ENCODE measurements at places on chromosomes 11 and 22.

DNA sequence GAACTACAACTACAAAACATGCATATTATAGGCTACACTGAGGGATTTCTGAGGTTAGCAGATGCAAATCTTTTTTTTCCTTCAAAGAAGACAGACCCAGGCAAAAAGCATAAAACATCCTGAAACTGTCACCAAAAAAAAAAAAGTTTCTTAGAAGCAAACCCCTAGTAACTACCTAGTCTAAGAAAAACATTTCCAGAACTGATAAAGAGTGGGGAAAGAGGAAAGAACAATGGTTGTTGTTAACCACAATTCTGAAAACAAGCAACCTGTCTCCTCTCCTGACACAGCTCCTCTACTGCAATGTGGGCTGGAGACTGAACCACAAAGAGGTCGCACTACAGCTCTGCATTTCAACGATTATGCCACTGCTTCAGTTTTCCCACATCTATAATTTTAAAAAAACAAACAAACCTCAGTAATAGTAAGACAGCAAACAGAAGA lies 15.0 kb downstream of the DENND5A start:
- DNase-seq = no peak

GRCh38 chr22:35547987-35548721 lies 7.5 kb downstream of the RASD2 start:
- DNase-seq = no peak

DNA sequence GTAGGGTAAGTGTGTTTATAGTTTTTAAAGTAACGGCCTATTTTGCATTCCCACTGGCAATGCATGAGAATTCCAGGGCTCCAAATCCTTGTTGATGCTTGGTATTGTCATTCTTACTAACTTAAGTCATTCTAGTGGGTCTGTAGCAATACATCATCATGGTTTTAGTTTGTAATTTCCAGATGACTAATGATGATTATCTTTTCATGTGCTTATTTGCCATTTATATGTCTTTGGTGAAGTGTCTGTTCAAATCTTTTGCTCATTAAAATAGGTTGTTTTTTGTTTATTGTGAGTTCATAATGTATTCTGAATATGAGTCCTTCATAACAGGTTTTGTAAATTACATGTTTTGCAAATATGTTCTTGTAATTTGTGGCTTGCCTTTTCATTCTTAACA lies 31.2 kb downstream of the MTMR3 start:
- DNase-seq = no peak

GRCh38 chr22:46088541-46089311 lies 61.6 kb upstream of the PPARA start:
- DNase-seq = no peak

- no peak for DNase-seq
Measured at GRCh38 chr11:120707663-120708062, 196.1 kb downstream of the GRIK4 start.

GRCh38 chr11:82995235-82995634 lies 76.5 kb downstream of the RAB30 start:
- DNase-seq = no peak

DNA sequence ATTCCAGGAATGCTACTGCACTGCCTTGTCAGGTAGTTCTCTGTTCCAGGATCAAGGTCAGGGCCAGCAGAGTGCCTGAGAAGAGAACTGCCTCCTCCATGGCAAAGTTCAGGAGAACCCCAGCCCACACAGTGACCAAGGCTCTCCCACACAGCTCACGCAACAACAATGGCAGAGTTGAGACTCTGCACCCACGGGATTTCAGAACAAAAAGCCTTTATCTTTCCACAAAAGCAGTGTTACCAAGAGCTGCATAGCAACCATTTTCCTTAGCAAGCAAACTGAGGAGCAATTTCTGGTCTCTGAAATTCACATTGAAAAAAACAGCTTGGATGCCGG lies 11.1 kb downstream of the PLAAT3 start:
- no peak for DNase-seq

GRCh38 chr11:68806931-68807844 lies 34.5 kb downstream of the CPT1A start:
- no peak for DNase-seq

GRCh38 chr11:123231256-123231655 lies 36.2 kb upstream of the CLMP start:
- DNase-seq = no peak

- no peak for DNase-seq
Measured at GRCh38 chr22:47335460-47335859, 573.0 kb downstream of the TBC1D22A start.

DNA sequence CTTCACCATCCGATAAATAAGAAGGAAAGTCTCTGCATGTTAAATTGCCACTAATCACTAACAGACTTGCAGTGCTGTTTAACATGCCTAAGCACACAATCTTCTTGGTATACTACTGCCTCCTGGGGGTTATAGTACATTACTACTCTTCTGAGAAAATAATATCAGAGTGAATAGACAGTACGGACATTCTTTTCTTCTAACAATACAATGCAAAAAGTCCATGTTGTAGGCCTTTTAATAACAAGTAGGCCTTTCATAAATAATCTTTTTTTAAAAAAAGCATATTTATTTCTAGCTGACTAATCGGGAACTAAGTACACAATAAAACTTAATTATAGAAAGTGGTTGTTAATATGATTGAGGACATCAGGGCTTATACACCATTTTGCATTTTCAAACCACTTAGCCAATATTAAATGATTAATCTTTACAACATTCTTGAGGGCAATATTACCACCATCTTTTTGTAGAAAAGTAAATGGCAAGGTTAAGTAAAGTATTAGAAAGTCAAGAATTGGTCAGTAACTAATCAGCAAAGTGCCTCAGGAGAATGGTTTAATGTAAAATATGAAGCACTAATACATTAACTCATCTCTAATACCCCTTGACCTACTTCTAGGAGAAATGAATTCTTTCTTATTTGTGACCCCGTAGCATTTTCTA lies 84.7 kb downstream of the TTC28 start:
- DNase-seq = no peak

GRCh38 chr22:24037851-24038765 lies 27.0 kb downstream of the CABIN1 start:
- DNase-seq = no peak

DNA sequence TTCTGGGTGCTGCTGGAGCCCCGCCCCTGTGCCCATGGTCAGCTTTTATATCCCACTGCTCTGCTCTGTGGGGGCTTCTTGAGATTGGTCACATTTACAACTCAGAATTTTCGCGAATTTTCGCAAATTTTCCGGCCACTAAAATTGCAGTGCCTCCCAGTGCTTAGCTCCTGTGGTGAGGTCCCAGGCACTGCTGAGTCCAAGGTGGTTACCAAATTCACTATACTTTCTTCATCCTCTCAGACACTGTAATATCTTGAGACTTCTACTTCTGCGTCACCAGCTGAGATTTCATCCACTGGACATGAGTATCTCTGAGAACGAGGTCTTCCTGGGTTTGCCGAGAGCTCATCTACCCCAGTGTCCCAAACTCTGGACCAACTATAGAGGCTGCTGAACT lies 8.7 kb downstream of the KDM4F start:
- DNase-seq = no peak

- peak; percentile 32 for DNase-seq
Measured at GRCh38 chr11:46918083-46918787, at the start of gene LRP4. Gene LRP4, minus strand, starts transcription at chr11:46918550. Its CDS starts 171 bp downstream, at chr11:46918379.

GRCh38 chr11:88169881-88170280 lies 5.4 kb downstream of the RAB38 start:
- no peak for DNase-seq

- DNase-seq = no peak
Measured at GRCh38 chr11:126165311-126165720, 46.1 kb downstream of the RPUSD4 start.

GRCh38 chr11:20501252-20501651 lies 98.2 kb upstream of the SLC6A5 start:
- DNase-seq = no peak

GRCh38 chr11:65213322-65214211 lies 31.8 kb downstream of the CAPN1 start:
- DNase-seq = no peak

GRCh38 chr11:47904048-47904447 lies 55.9 kb upstream of the NUP160 start:
- DNase-seq = no peak

GRCh38 chr11:12318791-12319438 lies 58.5 kb upstream of the PARVA start:
- DNase-seq = no peak

DNA sequence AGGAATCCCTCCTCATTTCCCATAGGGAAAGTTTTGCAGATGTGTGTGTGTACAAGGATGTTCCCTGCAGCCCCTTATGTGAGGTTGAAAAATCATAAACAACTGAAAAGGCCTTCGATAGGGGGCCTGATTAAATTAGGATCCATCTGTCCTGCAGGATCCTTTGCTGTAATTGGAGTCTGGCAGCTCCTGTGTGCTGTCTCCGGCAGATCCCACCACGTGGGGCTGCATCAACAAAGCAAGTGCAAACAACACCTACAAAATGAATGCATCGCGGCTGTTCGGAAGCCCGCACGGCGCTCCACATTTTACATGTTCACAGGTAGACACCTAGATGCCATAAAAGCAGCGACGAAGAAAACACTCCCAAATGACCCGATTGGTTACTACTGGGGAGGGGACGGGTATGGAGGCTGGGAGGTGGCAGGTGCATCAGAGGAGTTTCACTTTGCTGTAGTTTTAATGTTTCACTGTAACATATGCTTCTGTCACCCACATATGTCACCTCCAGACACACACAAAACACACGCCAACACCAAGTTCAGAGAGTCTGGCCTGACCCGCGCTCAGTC lies 52.2 kb downstream of the NFAM1 start:
- no peak for DNase-seq

GRCh38 chr22:33958741-33959140 lies 38.5 kb upstream of the LARGE1 start:
- DNase-seq = no peak

DNA sequence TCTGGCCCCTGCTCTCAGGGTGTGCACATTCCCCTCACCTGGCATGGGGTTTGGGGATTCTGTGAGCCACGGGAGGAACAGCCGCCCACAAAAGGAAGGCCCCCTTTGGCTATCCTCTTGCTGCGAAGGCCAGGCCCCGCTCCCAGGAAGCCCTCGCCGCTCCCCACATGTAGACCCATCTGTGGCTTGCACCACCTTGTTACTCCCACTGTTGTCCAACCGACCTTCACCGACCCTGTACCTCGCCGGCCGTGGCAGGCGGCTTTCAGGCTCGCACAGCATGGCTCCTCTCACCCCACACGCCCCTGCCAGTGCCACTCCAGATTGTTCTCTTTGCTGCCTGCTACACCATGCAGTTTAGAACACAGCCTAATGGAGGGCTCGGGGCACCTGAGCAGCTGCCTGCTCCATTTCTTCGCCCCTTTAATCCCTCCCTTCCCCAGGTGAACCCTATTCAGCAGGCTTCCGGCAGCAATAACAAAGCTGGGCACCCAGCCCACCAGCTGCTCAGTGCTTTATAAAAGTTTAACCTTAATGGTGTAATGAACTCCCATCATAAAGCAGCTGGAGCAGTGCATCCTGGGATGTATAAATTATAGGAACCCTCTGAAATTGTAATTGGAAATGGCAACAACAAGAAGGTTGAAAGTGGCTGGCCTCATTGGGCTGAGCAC lies 10.7 kb downstream of the DAGLA start:
- DNase-seq = no peak

GRCh38 chr11:64185175-64185692 lies 737 bp upstream of the STIP1 start:
- no peak for DNase-seq

- no peak for DNase-seq
Measured at GRCh38 chr11:126039485-126040271, 23.0 kb downstream of the CDON start.

DNA sequence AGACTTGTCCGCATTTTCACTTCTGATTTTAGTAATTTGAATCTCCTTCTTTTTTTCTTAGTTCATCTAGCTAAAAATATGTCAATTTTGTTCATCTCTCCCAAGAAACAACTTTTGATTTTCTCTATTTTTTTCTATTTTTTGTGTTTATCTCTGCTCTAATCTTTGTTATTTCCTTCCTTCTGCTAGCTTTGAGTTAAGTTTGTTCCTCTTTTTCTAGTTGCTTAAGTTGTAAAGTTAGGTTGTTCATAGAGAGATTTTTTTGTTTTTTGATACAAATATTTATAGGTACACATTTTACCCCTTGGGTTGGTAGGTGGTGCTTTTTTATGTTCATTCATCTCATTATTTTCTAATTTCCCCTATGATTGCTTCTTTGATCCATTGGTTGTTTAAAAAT lies 22.1 kb upstream of the XKR3 start:
- no peak for DNase-seq

GRCh38 chr22:34434371-34434770 lies 514.1 kb upstream of the LARGE1 start:
- no peak for DNase-seq

DNA sequence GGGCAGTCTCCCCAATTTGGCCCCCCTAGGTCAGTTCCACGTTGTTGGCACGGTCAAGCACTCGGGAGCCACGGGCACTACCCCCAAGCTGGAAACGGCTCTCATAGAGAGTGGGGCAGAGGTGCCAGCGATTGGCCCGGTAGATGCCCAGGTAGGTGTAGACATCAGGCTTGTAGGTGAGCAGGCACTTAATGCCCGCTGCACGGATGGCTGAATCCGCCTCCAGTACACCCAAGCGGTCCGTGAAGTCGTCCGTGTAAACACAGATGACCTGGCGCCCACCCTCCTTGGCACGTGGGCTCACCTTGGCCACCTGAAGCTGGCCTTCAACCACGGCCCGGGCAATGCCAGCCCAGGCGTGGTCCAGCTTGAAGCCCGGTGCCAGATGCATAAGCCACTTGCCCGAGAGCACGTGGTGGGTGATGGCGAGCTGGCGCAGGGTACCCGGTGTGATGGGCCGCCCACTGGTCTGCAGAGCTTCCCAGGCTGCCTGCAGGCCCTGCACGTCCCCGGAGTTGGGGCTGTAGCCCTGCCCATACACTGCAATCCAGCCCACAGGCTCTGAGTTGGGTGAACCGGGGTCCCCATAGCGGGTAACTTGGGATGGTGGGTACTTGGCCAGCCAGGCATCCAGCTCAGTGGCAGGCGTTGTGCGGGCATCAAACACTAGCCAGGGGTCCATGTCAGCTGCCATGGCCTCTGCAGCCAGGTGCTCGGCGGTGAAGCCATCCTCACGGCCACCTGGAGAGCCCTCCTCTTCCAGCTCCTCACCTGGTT lies 1.2 kb downstream of the C11orf68 start:
- no peak for DNase-seq
